ENCODE measurements at places on chromosomes 1 and 21. TPM values are rescaled to one million over a fixed set of nuclear protein-coding genes. Genes with fewer than 3 reads are reported as not detected.
A peak's percentile ranks its signal among the peaks of the same experiment; 100 is the strongest.

The ZNF683 gene
- total RNA-seq: not detected

GRCh38 chr21:31211836-31212235 is 132.2 kb downstream of the TIAM1 start:
- DNase-seq: no peak

The TNFRSF25 gene
- 9.1 TPM for total RNA-seq

DNA sequence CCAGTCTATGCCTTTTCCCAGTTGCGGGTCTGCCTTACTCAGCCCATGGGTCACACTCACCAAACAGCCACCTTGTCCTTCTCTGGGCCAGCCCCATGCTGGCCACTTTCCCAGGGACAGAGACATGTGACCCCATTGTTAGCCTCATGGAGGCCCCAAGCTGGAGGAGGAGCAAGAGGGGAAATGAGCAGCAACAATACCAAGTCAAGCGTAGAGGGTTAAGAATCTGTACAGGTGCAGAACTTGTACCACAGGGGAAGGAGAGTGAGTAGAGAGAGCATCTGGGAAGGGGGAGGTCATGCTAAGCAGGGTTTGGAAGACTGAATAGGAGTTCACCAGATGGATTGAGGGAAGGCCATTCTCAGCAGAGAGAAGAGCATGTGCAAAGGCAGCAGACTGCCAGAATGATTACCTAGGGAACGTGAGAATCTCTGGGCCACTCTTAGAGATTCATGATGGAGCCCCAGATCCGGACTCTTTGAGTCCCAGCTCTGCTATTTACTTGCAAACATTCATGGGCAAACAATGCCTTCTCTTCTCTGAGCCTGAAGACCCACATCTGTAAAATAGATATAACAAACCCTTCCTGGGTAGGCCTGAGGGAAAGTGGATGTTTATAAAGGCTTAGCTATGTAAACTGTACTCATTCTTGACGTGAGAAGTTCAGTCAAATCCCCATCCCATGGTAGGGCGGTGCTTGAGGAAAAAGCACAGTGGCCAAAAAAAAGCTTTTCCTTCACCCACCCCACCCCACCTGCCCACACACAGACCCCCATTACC is 2.8 kb upstream of the SLC2A1 start:
- no peak for DNase-seq

DNA sequence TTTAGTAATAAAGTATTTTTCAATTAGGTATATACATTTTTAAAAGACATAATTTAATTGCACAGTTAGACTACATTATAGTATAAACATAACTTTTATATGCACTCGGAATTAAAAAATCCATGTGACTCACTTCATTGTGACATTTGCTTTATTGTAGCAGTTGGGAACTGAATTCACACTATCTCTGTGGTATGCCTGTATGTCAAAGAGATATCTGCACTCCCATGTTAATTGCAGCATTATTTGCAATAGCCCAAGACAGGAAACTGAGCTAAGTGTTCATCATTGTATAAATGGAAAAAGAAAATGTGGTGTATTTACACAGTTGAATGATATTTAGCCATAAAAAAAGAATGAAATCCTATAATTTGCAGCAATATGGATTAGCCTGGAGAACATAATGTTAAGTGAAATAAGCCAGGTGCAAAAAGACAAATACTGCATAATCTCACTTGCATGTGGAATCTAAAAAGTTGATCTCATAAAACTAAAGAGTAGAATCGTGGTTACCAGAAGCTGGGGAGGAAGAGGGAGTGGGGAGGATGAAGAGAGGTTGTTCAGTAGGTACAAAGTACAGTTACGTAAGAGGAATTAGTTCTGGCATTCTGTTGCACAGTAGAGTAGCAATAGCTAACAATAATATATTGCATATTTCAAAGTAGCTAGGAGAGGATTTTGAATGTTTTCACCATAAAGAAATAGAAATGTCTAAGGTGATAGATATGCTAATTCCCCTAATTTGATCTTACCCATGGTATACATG is 64.8 kb downstream of the DPT start:
- no peak for DNase-seq

DNA sequence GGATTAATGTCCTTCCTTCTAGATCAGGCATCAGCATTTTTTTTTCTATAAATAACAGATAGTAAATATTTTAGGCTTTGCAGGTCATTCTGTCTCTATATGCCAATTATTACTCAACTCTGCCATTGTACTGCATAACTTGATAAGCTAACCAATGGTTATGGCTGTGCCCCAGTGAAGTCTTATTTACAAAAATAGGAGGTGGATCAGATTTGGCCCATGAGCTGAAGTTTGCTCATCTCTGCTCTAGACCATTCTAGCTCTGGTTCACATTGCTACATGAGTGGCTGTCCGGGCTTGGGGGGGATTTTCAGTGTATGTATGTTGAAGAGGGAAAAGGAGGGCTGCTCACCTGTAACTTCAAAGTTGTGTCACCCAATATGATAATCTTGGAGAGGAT is 10.1 kb downstream of the RAB7B start:
- no peak for DNase-seq

DNA sequence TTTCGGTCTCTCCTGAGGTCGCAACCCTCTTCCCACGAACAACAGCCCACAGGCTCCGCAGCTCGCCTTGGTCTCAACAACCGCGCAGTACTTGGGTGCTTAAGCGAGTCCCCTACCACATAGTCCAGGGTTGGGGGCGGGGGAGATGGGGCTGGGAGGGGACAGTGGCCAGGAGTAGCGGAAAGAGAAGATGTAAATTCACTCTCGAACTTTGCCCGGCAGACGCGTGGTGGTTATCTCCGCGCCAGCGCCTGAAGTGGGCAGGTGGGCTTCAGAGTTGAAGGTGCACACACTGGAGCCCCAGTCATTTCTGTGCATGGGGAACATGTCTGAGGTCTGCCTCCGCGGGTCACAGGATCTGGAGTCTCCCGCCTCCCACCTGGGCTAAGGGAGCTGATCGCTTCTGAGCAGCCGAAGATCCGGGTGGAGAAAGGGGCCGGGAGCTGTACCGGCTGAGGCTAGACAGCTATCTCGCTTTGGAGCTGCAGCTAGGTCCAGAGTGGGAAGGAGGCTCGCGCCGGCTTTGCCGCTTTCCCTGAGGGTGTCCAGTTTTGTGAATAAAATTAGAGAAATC is 4.3 kb upstream of the FOXD2 start:
- no peak for DNase-seq

- no peak for DNase-seq
Measured at GRCh38 chr1:186046437-186047211, 312.4 kb downstream of the HMCN1 start.

DNA sequence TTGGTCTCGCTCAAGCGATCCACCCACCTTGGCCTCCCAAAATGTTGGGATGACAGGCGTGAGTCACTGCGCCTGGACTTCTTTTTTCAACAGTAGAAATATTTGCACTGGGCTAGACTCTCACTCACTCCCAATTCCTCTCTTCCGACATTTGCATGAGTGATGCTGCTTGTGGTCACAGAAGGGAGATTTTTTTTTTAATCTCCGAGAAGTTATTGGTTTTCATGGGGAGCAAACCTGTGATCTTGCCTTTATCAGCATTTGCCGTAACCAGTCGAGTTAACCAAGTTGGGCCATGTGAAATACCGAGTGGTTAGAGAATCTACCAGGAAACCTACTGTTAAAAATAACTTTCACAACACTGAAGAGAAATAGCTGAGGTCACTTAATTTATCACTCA is 21.1 kb downstream of the ERG start:
- DNase-seq: no peak

GRCh38 chr1:899636-900317 is 23.9 kb upstream of the SAMD11 start:
- peak; percentile 77 for DNase-seq

GRCh38 chr1:53957194-53957818 is 11.2 kb downstream of the LRRC42 start:
- no peak for DNase-seq

GRCh38 chr1:176559878-176560277 is 96.9 kb downstream of the PAPPA2 start:
- DNase-seq: no peak

GRCh38 chr1:14553711-14554110 is 44.8 kb upstream of the KAZN start:
- no peak for DNase-seq

DNA sequence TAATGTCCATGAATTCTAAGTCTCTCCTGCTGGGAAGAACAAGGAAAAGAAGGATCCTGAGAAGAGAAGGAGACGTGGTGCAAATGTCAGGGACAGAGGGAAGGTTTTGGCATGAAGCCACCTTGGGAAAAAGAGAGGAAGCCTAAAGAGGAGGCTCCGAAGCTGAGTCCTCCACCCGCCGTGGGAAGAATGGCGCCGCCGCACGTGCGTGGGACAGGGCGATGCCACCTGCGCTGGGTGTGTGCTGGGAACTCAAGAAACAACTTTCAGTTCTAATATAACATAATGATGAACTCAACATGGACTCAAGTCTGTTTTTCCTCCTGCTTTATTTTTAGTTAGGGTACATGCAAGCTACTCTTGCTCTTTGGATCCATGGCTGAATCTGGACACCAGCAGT is 362.3 kb upstream of the RUNX1 start:
- no peak for DNase-seq

DNA sequence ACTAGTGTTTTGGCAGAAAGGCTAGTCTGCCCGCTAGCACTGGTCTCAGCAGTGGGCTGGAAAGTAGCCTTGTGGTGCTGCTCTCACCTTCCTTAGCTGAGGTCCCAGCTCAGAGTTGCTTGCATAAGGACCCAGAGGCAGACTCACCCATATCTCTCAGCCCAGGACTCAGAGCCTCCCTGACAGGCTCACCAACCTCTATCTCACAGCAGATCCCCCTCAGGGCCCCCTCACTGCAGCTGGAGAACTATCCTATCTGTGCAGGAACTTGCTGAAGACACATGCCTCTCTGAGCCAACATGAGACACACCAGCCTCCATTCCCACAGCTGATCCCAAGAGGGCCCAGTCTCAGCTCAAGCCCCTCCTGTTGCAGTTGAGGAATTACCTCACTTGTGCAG is 82.6 kb downstream of the IARS2 start:
- DNase-seq: no peak

DNA sequence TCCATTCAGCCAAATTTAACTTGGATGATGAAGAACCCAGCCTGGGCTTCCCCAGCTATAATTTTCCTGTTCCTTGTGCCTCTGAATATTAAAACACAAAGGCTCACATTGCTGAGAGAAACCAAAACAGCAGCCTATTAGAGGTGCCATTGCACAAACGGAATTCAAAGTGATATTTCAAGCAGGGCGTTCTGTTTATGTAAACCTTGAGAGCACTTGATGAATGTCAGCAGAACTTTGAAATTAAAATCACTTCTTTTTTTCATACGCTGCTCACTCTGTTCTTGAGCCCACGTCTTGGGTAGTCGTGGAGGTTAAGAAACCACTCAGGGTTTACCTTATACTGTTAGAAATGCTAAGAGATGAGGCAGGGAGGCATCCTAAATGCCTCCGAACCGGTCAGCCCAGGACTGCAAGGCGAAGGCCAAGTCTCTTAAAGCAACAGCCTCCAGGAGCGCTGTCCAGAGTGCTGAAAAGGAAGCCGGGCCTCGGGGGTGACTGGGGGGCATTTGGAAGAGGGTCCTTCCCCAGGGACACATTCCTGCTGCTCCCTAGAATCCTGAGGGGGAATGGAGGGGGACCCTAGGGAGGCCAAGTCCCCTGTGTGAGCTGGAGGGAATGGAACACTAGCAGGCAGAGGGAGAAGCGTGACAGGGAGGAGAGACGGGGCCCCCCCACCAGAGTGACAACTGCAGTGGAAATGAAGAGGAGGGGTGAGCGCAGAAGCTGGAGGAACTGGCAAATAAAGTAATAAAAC is 154.8 kb upstream of the VAMP3 start:
- no peak for DNase-seq

GRCh38 chr1:150576794-150577556 is 2.4 kb downstream of the MCL1 start:
- DNase-seq: no peak

DNA sequence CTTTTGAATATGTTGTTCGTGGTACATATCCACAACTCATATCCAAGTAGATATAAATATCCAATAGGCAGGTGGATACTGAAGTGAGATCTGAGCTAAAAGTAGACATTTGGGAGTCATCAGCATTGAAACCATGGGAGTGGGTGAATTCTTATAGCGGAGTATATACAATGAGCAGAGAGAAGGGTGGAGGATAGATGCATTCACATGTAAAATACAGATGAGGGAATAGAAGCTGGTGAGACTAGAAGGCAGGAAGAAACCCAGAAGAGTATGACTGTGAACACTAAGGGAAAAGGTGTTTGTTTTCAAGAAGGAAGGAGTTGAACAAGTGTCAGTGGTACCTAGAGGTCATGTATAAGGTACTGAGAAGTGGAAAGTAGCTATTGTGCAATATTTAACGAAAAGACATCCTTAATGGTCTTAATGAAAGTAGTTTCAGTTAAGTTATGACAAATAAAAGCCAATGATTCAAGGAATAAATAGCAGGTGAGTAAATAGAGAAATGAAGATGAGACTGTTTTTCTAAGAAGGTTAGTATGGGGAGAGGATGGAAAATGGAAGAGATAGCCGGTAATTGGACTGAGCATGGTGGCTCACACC is 181.6 kb upstream of the CACYBP start:
- no peak for DNase-seq

- DNase-seq: no peak
Measured at GRCh38 chr1:153354515-153355193, 3.0 kb upstream of the S100A9 start.

GRCh38 chr1:14598007-14598497 is 433 bp upstream of the KAZN start:
- no peak for DNase-seq

- DNase-seq: no peak
Measured at GRCh38 chr1:90550626-90551406, 166.3 kb downstream of the BARHL2 start.

DNA sequence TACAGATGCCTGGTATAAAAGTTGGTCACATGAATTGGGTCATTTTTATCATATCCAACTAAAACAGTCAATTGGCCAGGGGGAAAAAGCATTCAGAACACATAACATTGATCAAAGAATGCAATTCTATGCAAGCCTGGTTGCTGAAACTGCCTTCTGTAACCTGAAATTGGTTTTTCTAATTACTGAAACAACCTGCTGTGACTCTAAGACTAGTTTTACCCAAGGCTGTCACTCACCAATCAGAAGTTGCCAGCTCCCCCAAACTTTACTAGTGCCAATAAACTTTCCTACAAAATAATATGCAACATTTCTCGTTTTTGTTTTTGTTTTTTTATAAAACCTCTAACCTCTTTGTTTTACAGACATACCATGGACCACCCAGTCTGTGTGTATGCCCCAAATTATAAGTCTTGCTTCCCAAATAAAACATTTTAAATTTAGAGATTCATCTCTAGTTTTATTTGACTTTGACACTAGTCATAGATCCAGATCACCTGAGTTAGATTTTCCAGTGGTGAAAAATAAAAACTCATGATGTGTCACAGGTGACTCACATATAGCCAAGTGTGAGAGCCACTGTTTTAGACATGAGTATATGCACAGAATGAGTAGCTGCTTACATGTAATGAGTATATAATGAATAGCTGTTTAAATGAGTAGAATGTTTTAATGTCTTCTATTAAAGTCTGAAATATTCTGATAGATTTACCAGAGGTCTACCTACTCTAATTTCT is 64.2 kb upstream of the CR2 start:
- no peak for DNase-seq

GRCh38 chr1:80989455-80989854 is 811.3 kb upstream of the ADGRL2 start:
- no peak for DNase-seq

GRCh38 chr1:112520166-112520565 is 11.4 kb downstream of the WNT2B start:
- DNase-seq: no peak

- DNase-seq: no peak
Measured at GRCh38 chr1:89604414-89604735, 28.5 kb upstream of the LRRC8C start.

The GRHL3 gene
- not detected for total RNA-seq

The S100A3 gene
- not detected for total RNA-seq

GRCh38 chr1:115757326-115757725 is 11.2 kb downstream of the CASQ2 start:
- no peak for DNase-seq

Measured in esophagus muscularis mucosa (tissue), 4 donors.